ENCODE measurements at places on chromosomes 16 and 17.
A peak's percentile ranks its signal among the peaks of the same experiment; 100 is the strongest.

GRCh38 chr17:52047086-52047485, 111.4 kb downstream of the CA10 start:
- no peak for DNase-seq

GRCh38 chr17:57758654-57759053, 13.6 kb upstream of the CCDC182 start:
- no peak for DNase-seq

- no peak for DNase-seq
Observed at GRCh38 chr16:56675685-56676210, 6.1 kb downstream of the MT1H start.

DNA sequence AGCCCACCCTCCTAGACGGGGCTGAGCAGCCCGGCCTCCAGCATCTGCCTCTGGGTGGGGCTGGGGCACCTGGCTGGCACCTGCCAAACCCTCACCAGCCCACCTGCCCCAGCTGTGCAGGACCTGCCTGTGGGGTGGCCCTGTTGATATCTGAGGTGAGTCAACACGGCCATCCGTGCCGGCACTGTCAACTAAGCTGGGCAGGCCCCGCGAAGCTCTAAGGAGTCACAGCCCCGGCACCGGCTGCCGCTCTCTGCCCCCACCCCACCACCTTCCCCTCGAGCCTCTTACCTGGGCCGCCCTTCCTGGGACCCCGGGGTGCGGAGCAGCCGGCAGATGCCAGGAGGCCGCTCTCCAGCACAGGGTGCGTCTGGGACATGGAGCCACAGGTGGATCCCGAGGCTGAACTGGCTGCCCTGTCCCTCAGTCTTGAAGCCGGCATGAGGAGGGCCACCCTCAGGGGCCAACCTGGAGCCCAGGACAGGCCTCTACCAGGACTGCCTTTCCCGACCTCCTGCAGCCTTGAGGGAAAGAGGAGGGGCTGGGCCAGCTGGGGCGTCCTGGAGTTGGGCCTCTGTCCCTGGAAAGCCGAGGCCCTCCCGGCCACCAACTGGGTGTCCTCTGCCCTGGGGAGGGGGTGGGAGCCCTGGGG, 515 bp downstream of the CBFA2T3 start:
- no peak for DNase-seq

GRCh38 chr17:41860254-41860931, 4.8 kb downstream of the KLHL11 start:
- DNase-seq = no peak

GRCh38 chr16:56828647-56829046, 36.4 kb upstream of the SLC12A3 start:
- DNase-seq = no peak

DNA sequence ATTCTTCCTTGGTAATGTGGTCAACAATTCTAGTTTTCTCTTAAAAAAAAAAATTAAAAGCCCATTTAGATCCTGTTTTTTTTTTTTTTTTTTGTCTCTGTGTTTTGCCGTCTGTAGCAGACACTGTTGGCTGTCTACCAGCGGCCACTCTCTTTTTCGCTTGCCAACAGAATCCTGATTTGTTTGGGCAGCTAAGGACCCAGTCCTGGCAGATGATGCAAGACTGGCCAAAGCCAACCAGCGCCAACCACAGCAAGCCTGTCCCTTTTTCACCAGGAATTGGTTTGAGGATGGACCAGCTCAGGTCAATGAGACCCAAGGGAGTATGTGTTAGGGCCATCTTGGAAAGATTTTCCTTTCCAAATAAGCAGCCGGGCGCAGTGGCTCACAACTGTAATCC, 28.2 kb downstream of the ST3GAL2 start:
- no peak for DNase-seq

DNA sequence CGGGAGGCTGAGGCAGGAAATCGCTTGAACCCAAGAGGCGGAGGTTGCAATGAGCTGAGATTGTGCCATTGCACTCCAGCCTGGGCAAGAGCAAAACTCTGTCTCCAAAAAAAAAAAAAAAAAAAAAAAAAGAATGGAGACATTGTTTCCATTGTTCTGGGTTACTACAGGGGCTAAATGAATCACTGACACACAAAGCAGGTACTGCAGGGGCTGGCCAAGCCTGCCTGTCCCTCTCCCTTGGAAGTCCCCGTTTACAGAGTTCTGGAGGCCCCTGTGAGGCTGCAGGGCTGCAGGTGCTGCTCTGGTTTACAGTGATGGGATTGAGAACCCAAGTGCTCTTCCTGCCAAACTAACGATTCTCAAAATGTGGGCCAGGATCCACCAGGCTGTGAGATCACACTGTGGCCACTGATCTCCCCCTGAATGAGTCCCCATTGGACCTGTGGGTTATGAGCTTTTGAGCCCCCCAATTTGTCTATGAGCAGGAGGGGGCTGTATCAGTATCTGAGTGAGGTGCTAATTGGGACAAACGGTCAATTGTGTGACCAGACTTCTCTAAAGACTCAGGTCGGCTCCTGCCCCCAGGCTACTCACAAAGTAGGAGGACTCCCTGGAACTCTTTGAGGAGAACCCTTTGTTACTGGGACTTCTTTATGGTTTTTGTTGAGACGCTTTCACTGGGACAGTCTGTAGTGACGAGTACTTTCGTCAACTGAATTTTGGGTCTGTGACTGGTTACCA, 39.0 kb downstream of the DNAH17 start:
- no peak for DNase-seq

DNA sequence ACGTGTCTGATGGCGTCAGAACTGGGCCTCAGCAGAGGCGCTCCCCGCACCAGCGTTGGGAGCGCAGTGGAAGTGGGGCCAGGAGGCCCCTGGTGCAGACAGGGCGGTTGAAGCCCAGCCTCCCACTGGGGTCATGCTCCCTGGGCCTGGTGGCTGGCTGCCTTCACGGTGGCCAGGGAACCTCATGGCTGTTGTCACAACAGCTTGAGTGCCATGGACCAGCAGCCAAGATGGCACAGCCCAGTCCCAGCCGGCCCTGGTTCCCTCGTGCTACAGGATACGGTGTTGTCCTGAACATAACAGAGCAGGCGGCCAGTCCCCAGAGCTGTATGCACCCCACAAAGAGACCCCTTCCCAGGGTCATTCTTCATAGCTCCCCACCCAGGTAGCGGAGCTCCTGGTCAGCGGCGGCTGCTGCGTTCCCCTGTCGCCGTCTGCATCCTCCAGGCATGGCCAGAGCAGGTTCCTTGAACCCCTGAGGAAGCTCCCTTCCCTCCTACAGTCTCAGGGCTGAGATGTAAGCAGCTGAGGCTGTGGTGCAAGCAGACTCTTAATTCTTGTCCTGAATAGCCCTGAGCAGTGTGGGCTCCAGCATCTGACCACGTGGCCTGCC, 29.7 kb downstream of the NME3 start:
- DNase-seq = no peak

DNA sequence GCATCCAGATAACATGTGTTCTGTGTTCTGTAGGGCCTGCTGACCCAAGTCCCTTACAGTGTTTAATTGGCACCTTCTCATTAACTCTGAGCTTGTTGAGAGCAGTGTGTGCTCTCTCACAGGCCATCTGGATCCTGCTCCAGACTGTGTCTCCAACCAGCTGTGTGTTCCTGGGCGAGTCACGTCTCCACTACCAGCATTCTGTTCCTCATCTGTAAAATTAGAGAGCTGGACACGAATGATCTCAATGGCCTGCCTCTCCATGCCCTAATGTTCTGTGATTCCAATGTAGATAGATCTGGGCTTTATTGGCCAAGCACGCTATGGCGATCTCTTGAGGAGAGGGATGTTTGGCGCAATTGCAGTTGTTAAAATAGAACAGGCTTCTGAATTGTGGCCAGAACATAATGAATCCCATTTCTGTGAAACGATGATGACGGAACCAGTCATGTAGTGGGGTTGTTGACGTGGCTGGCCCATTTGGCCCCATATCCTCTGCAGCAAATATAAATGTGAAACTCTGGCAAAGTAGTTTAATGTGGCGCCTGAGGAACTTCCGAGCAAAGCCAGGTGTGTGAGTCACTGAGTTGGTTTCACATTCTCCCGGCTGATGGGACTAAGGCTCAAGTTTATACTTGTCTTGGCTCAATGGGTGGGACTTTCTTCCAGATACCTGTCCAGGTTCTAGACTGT, 22.2 kb downstream of the TBX4 start:
- no peak for DNase-seq

DNA sequence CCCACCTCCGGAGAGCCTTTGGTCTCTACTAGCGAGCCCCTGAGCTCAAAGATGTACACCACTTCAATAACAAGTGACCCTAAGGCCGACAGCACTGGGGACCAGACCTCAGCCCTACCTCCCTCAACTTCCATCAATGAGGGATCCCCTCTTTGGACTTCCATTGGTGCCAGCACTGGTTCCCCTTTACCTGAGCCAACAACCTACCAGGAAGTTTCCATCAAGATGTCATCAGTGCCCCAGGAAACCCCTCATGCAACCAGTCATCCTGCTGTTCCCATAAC, 702 bp downstream of the SPN start:
- DNase-seq = no peak

- DNase-seq = no peak
Observed at GRCh38 chr17:10610884-10611283, 46.2 kb downstream of the MYH3 start.

DNA sequence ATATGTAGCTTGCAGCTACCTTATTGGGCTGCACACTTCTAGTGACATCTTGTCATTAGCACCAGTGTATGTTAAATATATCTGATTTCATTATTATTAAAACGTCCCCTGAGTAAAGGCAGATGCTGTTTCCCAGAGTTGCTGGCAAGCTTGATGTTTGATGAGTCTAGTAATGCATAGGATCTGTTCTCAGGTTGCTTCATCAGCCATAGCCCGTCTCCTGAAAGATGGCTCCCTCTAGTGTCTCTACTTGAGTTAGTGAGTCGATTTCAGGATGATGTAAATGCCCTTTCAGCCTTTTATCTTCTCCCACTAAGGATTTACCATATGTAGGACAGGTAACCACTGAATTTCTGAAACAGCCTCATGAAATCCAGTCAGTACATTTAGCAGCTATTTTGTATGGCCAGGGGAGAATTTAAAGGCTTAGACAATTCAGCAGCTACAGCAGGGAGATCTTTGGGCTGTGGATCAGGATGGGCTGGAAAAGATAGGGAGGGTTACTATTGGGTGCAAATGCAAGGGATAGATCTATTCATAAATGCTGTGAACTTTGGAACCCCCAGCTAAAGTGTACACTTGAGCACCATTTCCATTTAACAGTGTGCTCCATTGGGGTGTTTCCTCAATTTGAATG, 376.3 kb downstream of the CNTNAP4 start:
- peak; percentile 29 for DNase-seq

GRCh38 chr17:79803421-79803996, 6.6 kb upstream of the CBX8 start:
- peak; percentile 28 for DNase-seq

GRCh38 chr16:82092711-82093110, 57.7 kb downstream of the HSD17B2 start:
- no peak for DNase-seq

GRCh38 chr16:28202147-28202746, 9.5 kb downstream of the XPO6 start:
- DNase-seq = peak; percentile 79

GRCh38 chr17:35799942-35800341, 4.5 kb upstream of the MMP28 start:
- DNase-seq = no peak

- DNase-seq = no peak
Observed at GRCh38 chr16:10638101-10638500, 56.6 kb downstream of the TEKT5 start.

GRCh38 chr17:17749921-17750320, 68.7 kb downstream of the RAI1 start:
- peak; percentile 44 for DNase-seq

- no peak for DNase-seq
Observed at GRCh38 chr17:45110676-45111611, 21.4 kb downstream of the PLCD3 start.

- DNase-seq = no peak
Observed at GRCh38 chr17:82845163-82845807, 5.5 kb upstream of the ZNF750 start.

GRCh38 chr16:75372236-75372856, 61.0 kb downstream of the CFDP1 start:
- DNase-seq = no peak

- DNase-seq = no peak
Observed at GRCh38 chr17:76219670-76220383, 20.5 kb downstream of the RNF157 start.

- DNase-seq = no peak
Observed at GRCh38 chr16:81633680-81634379, 145.3 kb upstream of the PLCG2 start.

DNA sequence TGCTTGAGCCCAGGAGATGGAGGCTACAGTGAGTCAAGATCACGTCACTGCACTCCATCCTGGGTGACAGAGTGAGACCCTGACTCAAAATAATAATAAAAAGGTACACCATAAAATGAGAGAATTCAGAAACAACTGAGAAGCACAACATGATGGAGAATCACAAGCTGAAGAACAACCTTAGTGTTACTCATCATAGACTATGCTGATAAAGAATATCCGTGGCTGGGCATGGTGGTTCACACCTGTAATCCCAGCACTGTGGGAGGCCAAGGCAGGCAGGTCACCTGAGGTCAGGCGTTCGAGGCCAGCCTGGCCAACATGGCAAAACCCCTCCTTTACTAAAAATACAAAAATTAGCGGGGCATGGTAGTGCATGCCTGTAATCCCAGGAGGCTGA, 16.0 kb downstream of the CREBBP start:
- DNase-seq = no peak

DNA sequence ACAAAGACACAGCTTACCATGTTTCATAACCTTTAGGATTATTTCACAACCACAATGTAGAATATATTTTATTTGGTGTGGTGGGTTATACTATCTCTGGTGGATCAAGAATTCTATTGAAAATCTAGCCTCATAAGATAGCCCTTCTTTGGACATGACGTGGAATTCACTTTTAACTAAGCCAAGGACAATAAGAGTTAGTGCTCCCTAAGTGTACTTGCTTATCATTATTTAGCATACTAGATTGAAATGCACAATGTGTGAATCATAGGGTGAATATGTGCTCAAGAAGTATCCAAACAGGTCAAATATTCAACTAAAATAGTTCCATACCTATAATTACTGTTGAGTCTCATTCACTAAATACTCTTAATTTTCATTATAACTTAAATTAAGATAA, 1179.5 kb upstream of the GOT2 start:
- DNase-seq = no peak

- DNase-seq = peak; percentile 38
Observed at GRCh38 chr16:5615868-5616642, 518.5 kb upstream of the EEF2KMT start.

GRCh38 chr16:57600952-57601580, 27.4 kb upstream of the ADGRG1 start:
- DNase-seq = no peak

DNA sequence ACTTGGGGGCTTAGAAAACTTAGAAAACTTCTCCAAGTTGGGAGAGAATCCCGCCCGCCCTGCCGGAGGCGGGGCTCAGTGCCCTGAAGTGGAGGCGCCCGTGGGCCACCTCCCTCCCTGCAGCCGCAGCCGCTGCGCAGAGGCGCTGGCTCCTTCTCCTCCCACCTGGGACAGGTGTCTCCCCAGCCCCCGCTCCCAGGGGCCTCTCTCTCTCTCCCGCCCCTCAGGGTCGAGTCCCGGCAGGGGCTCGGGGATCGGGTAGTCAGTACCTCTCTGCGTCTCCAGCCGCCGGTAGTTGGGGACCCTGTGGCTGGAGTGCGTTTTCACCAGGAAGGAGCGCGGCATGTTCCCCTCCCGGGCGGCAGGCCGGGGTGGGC, 257 bp downstream of the SNAI3 start:
- DNase-seq = no peak

All from inflammatory macrophage treated with lipopolysaccharide for 4 hours (primary cell).